Fibroblast of skin of scalp (primary cell): ENCODE measurements at places on chromosomes 7 and 10.

DNA sequence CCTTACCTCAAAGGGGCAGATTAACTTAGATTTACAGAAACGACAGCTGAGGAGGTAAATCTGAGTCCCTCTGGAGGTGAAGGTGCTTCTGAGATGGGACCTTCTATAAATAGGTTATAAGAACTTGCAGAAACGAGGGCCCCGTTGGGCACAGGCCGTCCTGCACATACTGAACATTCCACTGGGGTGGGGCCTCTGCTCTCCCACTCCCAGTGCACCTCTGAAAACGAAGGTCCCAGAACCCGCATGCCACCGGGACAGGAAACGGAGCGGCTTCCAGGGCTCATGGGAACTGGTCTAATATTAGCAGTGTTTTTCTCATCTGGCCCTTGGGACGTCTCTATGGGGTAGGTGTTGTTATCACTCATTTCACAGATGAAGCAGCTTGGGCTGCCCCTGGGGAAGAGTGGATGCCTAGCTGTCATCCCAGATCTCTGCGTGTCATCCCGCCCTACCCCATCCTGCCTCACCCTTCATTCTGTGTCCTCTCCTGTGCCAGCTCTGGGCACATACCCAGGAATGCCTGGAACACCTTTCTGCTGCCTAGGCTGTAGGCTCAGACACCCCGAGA is 19.6 kb downstream of the C10orf62 start:
- no peak for DNase-seq

GRCh38 chr10:11083051-11083450 is 65.4 kb downstream of the CELF2 start:
- DNase-seq: no peak

- no peak for DNase-seq
Measured at GRCh38 chr7:142746264-142746663, 3.0 kb upstream of the PRSS1 start.

DNA sequence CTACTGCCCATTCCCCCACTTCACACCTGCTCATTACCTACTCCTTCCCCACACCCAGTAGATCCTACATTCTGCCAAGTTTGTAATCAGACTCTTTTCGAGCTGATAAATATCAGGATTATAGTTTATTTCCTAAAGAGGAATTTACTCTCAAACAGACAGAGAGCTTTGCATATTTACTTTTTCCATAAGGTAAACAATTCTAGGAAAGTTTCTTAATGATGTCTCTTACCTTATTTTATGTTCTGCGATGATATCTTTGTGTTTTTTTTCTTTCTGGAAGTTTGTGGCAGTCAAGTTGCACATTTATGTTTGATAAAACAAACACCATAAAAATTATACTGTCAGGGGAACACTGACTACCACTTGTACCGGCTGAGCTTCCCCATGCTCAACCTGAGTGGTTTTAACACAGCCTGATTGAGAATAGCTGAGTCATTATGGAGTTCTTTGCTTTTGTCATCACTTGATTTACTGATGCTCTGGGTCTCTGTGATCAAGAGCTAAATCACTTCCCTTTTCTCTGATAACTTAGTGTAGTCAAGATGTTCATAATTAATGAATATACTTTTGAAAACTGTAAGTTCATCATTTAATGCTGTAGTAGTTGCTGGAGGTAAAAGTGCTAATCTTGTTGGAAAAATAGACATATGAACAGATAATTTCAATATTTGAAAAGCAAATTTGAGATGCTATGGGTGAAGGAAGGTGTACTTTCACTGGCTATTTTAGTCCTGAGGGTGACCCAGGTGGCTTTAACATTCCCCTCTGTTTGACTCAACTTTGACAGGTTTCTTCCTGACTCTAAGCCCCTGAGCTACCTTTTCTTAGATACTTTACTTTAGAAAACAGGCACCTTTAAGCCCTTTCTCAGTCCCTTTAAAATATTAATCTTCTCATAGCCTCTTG is 1034.5 kb upstream of the LRRTM3 start:
- no peak for DNase-seq

GRCh38 chr7:39127058-39127457 is 149.3 kb downstream of the POU6F2 start:
- DNase-seq: no peak

GRCh38 chr10:30434273-30435072 is 489 bp downstream of the MAP3K8 start:
- peak; percentile 73 for DNase-seq

- DNase-seq: no peak
Measured at GRCh38 chr10:28155726-28156125, 147.1 kb downstream of the MPP7 start.

- DNase-seq: no peak
Measured at GRCh38 chr7:102810916-102811315, 62.1 kb downstream of the FAM185A start.
